Activated naive CD4-positive, alpha-beta T cell treated with anti-CD3 and anti-CD28 coated beads, Interleukin-2, amount 10 ng/mL, durations not matched to agents 7 days and 5 days (primary cell): ENCODE measurements at places on chromosomes 11 and 22.
A peak's percentile ranks its signal among the peaks of the same experiment; 100 is the strongest.

DNA sequence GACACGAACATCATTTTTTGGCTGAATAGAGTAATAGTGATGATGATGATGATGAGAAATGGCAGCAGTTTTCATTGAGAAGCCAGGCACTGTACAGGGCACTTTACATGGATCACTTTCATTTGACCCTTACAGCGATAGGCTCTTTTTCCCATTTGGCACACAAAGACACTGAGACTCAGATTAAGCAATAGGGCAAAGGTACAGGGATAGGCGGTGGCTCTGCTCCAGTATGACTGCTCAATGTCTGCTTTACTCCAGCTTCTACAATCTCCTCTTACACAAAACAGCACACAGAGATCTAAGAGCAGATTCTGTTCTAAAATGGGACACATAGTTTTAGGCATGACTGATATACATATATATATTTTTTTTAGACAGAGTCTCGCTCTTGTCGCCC, 40.6 kb downstream of the MPPED2 start:
- no peak for DNase-seq
- no peaks in the 10 kb centered on the region for H3K27me3 ChIP-seq
- no peaks in the 10 kb centered on the region for H3K36me3 ChIP-seq
- H3K4me1 ChIP-seq = no peaks in the 10 kb centered on the region

- H3K4me1 ChIP-seq = no peaks in the 10 kb centered on the region
- H3K36me3 ChIP-seq = no peaks in the 10 kb centered on the region
- no peak for DNase-seq
- no peaks in the 10 kb centered on the region for H3K27me3 ChIP-seq
These were observed 2.1 kb downstream of the OR9G1 start for GRCh38 chr11:56700914-56701485.

- H3K27me3 ChIP-seq = peaks cover 72% of the 10 kb centered on the region
- H3K27ac ChIP-seq = no peak overlapping the region
- no peaks in the 10 kb centered on the region for H3K36me3 ChIP-seq
- DNase-seq = no peak
- H3K4me3 ChIP-seq = no peak overlapping the region
- H3K4me1 ChIP-seq = no peaks in the 10 kb centered on the region
These were observed 45.5 kb downstream of the NRXN2 start for GRCh38 chr11:64677441-64678023.

DNA sequence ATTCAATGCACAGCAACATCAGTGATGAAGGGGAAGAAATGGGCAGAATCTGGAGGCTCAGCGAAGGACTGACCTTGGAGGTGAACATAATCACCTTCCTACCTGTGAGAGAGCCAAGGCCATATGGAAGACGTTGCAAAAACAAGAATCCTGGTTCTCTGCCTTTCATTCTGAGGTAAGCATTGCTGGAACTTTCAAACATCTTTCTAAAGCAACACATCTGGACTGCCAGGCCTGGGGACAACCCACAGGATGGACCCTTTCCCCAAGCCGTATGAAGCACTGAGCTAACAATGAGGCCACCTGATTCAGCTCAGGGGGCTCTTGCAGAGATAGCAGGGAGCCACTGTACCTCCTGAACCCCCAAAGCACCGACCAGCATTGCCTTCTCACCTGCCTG, 70.5 kb downstream of the ETS1 start:
- peak overlapping the region; percentile 100 for H3K27ac ChIP-seq
- no peak for DNase-seq
- H3K4me3 ChIP-seq = peak overlapping the region; percentile 96
- no peaks in the 10 kb centered on the region for H3K27me3 ChIP-seq

GRCh38 chr22:28075358-28075981, 156.4 kb upstream of the PITPNB start:
- DNase-seq = no peak
- peaks cover 5% of the 10 kb centered on the region for H3K27me3 ChIP-seq
- H3K36me3 ChIP-seq = no peaks in the 10 kb centered on the region
- no peak overlapping the region for H3K4me3 ChIP-seq
- H3K4me1 ChIP-seq = no peaks in the 10 kb centered on the region
- no peak overlapping the region for H3K27ac ChIP-seq

DNA sequence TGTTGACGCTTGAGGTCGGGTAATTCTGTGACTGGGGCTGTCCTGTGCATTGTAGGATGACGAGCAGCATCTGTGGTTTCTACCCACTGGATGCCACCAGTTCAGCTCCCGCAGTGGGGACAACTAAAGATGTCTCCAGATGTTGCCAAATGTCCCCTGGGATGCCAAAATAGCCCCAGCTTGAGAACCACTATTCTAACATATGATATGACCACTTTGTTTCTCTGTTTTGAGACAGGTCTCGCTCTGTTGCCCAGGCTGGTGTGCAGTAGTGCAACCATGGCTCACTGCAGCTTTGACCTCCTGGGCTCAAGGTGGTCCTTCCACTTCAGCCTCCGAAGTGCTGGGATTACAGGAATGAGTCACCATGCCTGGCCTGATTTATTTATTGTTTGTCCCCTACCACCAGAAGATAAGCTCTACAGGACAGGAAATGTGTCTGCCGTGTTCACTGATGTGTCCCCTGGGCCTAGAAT, 4.4 kb upstream of the MEN1 start:
- no peak for DNase-seq
- peaks cover 2% of the 10 kb centered on the region for H3K36me3 ChIP-seq
- peaks cover 12% of the 10 kb centered on the region for H3K4me1 ChIP-seq
- H3K27ac ChIP-seq = no peak overlapping the region
